DMS53 (cell line): ENCODE measurements at places on chromosomes 13 and 19.

DNA sequence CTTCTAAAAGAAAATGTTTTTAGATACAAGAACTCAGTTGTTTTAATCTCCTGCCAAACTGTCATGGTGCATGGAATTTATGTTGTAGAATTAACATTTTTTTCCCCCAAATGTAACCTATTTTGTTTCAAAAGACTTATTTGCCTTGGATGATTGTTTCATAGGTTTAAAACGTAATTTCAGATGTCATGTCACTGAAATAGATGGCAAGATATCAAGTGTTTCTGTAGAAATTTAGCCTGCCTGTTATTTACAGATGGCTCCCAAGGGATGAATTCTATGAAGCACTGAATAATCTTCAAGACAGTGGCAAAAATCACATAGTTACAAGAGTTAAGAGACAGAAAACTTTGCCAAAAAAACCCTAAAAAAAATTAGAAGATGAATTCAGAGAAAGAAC is 1484.6 kb downstream of the OLFM4 start:
- DNase-seq, result no peak

DNA sequence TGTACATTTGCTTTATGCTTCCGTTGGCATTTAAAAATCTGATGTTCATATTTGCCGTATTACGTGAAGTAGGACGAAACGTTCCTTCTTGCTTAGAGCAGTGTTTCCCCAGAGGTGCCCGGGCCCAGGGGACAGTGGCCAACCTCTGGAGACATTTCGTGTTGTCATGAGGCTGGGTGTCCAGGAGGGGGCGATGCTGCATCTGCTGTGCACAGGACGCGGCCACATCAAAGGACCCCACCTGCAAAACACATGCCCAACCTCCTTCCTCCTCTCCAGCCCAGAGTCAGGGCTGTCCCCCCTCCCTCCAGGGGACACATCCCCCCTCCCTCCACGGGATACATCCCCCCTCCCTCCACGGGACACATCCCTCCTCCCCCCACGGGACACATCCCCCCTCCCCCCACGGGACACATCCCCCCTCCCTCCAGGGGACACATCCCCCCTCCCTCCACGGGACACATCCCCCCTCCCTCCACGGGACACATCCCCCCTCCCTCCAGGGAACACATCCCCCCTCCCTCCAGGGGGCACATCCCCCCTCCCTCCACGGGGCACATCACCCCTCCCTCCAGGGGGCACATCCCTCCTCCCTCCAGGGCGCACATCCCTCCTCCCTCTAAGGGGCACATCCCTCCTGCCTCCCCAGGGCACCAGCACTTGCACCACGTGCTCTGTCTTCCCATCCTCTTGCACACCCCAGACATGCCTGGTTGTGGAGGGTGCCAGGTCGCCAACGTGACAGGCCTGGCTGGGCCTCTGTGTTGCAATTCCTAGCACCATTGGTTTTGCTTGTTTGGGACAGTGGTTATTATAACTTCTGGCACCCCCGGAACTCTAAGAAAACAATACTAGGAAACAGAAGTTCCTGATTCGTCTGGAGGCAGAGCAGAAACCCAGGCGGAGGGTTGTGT is 46.7 kb downstream of the GAS6 start:
- DNase-seq, result peak; percentile 87

DNA sequence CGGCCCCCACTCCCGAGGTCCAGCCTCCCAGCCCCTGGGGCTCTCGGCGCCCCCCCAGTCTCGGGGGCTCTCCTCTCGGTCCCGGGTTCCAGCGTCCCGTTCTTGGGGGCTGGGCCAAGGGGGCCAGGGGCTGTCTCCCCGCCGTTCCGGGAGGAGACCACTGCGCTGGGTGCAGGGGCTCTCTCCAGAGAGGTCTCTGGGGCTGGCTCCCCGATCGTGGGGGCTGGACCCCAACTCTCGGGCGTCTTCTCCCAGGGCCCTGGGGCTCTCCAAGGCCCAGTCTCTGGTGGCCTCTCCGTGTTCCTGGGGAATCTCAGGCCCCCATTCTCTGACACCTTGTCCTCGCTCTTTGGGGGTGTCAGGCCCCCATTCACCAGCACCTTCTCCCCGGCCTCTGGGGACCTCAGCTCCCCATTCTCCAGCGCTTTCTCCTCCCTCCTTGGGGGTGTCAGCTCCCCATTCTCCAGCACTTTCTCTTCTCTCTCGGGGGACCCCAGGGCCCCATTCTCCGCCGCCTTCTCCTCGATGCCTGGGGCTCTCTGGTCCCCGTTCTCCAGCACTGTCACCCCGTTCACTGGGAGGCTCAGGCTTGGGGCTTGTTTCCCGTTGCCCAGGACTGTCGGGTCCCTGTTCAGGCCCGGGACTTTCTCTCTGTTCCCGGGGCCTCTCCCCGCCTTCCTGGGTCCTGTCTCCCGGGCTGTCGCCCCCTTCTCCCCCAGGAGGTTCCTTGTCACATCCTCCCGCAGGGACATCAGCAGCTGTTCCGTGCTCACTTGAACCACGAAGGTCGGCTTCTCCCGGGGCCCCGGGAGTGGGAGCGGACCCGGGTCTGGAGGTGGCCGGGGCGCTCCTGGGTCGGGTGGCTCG is 13.7 kb downstream of the LMTK3 start:
- peak; percentile 64 for DNase-seq

GRCh38 chr19:39448271-39448670 is 2.9 kb downstream of the SUPT5H start:
- DNase-seq, result no peak
